Activated T-cell treated with anti-CD3 and anti-CD28 coated beads for 48 hours (primary cell): ENCODE measurements at places on chromosomes 5 and 9.
A peak's percentile ranks its signal among the peaks of the same experiment; 100 is the strongest.

GRCh38 chr9:35114840-35115628 lies 628 bp downstream of the ATOSB start:
- DNase-seq, result peak; percentile 17

DNA sequence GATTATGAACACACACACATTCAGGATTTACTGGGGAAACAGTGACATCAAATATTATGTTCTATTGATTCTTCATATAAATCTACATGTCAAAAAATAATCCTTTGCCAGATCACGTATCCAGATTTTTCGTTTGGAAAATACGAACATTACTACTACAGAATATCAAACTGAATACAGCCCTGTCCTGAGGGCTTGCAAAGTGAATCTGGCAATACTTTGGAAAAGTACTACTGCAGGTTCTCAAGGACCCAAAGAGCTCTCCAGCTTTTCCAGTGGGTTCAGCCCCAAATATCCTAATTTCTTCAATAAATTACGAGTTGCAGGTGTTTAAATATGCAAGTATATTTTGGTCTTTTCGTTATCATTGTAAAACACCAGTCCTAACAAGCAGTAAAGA lies 411 bp upstream of the NDUFS4 start:
- no peak for DNase-seq

GRCh38 chr5:159510282-159510681 lies 180.0 kb upstream of the IL12B start:
- no peak for DNase-seq

DNA sequence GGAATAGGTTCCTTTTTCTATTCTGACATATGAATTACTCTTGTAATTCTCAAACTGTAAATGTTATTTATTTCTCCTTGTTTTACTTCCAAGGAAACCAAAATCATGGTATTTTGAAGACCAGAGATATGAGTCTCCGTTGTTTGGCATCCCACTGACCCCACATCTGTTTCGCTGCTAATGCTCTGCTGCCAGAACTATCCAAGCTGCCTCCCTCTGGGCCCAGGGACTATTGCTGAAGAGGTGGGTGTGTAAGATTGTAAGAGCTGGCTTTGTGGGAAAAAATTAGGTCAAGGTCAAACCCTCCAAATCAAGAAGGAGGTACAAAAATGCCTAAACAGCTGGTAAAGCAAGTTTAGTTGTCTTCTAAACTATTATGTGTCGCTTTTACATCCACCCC lies 129.4 kb upstream of the MYO10 start:
- no peak for DNase-seq

- no peak for DNase-seq
Observed at GRCh38 chr5:1141834-1142233, 30.0 kb upstream of the SLC12A7 start.

GRCh38 chr5:87650284-87650683 lies 237.6 kb upstream of the CCNH start:
- DNase-seq, result no peak

GRCh38 chr9:70420441-70421271 lies 6.2 kb upstream of the KLF9 start:
- peak; percentile 47 for DNase-seq

- DNase-seq, result no peak
Observed at GRCh38 chr5:87560528-87560927, 147.8 kb upstream of the CCNH start.

- DNase-seq, result no peak
Observed at GRCh38 chr5:144436007-144436406, 265.3 kb downstream of the KCTD16 start.

DNA sequence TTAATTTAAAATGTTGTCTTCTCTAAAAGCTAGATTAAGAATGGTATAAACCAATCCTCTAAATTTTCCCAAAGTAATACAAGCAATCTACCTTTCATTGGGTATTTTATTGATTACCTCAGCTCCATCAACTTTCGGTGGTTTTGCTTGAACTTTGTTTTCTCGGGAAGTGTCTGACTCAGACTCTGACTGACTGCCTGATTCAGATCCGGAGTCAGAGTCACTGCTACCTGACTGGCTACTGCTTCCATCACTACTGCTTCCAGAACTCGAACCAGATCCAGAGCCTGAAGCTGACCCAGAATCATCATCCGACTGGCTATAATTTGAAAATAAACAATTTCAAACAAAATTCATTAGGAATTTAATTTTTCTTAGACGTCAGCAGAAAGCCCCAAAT lies 24.0 kb downstream of the CHD1 start:
- no peak for DNase-seq

- DNase-seq, result no peak
Observed at GRCh38 chr5:116695681-116696080, 121.1 kb upstream of the SEMA6A start.

- DNase-seq, result no peak
Observed at GRCh38 chr9:109466623-109467590, 31.2 kb downstream of the PTPN3 start.

GRCh38 chr9:37209431-37210386 lies 89.3 kb downstream of the ZCCHC7 start:
- DNase-seq, result no peak

DNA sequence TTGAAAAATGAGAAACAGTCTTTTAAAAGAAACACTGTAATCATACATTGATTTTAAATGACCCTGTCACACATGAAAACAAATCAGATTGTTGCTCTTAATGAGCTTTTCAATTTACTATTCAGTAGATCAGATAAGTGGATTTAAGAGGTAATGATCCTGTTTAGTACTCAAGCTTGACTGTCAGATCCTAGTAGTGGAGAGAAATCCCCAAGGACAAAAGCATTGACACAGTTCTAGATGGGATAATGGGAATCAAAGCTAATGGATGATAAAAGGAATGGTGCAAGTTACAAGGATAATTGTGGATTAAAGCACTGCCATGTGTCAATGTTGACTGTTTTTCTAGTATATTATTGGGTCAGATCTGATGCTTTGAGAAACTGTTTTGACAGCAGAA lies 142.3 kb upstream of the TLX3 start:
- DNase-seq, result no peak

DNA sequence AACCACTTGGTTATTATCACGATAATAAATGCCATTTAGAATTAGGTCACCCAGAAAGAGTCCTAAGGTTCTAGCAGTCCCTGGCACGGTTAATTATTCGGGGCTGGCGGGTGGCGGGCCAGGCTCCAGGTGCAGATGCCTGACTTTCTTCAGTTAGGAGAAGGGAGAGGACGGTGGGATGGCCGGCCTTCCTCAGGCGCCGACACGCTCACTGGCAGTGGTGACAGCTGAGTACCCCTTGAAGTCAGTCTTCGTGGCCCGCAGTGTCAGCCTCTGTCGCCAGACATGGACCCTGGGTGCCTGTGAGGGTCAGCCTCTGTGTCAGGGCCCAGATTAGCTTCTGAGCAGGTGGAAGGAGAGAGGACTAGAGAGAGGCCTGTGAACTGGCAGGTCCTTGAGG lies 21.1 kb upstream of the EXOC3 start:
- DNase-seq, result no peak

GRCh38 chr9:26850995-26851394 lies 41.6 kb downstream of the CAAP1 start:
- DNase-seq, result no peak

- no peak for DNase-seq
Observed at GRCh38 chr5:164207646-164208045, 702.2 kb downstream of the MAT2B start.

DNA sequence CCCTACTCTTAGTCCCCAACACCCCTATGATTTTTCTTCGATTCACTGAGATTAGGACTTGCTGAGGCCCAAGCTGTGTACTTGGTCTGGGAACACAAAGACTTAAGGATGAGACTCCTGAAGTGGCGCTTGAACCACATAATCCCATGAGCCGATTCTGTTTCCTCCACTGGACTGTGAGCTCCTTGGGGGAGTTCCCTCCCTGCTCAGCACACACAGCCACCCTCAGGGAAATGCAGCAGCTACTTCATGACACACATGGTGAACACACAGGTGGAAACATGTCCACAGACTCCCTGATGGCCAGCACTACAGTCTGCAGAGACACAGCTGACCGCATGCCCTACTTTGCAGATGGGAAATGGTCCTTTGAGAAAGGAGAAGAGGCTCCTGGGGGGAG lies 101.1 kb downstream of the C5orf15 start:
- no peak for DNase-seq

DNA sequence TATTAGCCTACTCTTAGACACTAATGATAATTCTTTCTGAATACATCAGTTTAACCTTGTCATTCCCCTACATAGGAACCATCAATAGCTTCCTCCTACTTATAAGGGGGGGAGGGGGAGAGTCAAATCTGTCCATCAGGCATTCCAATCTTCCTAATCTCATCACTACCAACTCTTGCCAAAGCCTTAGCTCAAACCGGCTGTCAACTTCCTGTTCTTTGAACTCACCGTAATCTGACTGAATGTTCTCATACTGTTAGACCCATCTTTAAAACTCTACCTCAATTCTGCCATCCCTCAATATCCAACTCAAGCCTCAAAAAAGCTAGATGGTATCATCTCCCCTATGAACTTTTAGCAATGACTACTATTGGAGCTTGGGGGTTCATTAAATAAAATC lies 41.9 kb upstream of the RNF38 start:
- DNase-seq, result no peak

DNA sequence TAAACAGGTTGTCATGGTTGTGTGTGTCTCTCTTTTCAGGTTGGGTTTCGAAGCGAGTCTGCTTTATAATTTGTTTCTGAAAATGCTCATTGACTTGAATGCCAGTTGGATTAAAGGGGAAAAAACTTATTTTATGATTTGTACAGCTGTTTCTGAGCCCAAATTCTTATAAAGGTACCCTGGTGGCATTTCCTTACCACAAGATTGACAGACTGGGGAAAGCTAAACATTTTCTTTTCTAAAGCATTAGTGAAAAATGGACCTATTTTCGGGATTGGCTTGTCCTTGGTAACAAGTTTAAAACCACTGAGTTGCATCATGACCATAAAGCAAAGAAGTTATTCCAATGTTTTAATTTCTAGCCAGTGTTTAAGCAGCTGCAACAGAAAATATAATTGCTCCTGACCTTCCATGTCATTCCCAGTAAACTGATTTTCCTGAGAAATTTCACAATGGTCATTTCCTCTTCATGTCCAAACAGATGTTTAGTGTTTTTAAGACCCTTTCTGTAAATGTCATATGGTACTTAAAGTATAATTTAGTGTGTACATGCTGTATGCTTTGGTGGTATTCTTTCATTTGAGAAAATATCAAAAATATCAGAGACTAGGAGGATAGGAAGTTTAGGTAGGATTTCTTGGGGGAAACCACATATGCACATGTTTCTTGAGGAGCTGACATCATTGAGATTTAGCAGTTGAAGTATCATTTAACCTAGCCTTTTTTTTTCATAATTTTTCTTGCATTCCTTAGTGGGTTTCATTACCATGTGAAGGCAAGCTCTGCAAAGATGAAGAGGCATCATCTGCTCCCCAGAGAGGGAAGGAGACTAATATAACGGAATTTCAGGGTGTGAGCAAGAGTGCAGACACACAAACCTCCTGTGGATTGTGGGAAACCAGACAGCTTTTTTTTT lies 667.1 kb upstream of the RGMB start:
- DNase-seq, result no peak

DNA sequence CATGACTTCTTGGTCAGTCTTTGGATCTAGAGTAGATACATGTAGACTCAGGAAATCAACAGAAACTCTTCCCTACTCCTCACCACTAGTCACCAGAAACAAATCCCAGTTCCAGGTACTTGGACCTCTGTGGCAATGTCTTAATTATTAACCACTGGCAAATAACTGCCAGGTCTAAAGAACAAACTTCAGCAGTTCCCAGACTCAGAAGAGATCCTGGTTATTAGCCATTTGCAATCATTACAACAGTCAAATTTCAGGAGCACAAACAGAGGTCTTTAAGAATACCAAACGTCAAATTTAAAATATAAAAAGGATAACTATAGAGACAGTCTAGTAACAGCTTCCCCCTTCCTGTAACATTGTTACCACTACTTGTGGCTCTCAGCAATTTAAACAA lies 10.2 kb downstream of the DIAPH1 start:
- no peak for DNase-seq

DNA sequence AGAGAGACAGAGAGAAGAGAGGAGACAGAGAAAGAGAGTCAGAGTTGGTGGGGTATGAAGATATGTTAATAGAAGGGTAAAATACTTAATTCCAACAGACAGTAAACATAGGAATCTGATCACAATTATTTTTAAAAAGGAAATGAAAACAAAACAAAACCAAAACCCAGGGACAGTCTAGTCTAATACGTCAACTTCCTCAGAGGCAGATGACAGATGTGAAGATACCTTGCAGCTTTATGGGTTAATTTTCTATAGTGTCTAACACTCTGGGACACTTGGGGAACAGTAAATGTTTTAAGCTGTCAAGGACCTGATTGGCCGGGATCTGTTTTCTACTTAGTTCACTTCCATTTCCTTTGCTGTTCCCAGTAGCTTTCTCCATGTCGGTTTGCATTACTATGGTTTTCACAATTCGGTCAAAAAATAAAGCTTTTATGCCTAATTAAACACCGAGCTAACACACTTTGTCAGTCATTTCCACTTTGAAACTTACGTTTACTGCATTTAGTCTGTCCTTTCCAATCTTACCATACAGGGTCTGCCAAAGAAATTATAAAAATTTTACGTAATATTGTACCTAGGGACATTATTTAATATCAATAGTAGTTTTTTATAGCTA lies 216.5 kb downstream of the MCTP1 start:
- DNase-seq, result no peak

GRCh38 chr5:6780802-6781391 lies 67.7 kb downstream of the TENT4A start:
- DNase-seq, result peak; percentile 15

GRCh38 chr5:144292029-144292428 lies 121.4 kb downstream of the KCTD16 start:
- no peak for DNase-seq

DNA sequence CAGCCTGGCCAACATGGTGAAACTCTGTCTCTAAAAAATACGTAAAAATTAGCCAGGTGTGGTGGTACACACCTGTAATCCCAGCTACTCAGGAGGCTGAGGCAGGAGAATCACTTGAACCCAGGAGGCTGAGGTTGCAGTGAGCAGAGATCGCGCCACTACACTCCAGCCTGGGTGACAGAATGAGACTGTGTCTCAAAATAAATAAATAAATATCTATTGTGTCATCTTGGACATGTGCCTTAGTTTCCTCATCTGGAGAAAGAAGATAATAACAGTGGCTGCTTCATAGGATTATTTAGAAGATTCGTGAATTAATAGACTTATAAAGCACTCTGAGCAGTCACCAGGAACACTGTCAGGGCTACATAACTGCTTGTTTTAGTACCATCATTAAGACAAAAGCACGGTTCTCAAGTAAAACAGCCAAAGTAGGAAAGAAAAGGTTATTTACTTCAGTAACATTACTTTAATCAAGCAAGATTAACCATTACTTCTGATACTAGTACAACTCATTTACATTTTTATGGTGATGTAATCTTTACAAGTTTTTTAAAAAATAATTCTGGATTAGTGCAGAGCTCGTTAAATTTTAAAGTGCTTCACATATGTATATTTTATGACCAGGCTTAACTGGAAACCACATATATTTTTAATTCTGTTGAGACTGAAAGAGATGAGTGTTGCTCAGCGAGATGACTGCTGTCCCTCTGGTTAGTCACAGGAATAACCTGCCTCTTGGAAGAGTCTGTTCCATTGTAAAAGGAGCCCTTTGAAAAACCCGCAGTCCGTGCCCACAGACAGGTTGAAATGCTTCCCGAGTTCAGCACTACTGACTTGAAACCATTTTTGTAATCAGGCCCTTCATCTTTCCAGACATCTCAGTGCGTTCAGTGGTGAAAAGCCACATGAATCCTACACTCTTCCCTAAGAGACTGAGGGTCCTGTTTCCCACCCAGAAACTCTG lies 36.7 kb downstream of the ANKH start:
- no peak for DNase-seq
